ENCODE measurements at places on chromosomes 7 and 10. TPM values are rescaled to one million over a fixed set of nuclear protein-coding genes. Genes with fewer than 3 reads are reported as not detected.

Gene FOXI2
- total RNA-seq = not detected

DNA sequence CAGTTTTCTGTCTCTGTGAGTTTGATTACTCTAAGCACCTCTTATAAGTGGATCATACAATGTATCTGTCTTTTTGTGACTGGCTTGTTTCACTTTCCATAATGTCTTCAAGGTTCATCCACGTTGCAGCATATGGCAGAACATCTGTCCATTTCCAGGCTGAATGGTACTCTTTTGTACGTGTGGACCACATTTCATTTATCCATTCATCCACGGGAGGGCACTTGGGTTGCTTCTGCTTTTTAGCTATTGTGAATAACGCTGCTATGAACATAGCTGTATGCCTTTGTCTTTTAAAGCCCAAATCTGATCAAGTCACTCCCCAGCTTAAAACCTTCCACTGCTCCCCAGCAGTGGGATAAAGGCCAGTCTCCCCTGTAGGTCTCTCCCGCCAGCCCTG is 31.5 kb downstream of the EGFR start:
- no peak overlapping the region for H3K27ac ChIP-seq
- H3K4me3 ChIP-seq = no peak overlapping the region
- H3K27me3 ChIP-seq = peaks cover 9% of the 10 kb centered on the region
- H3K36me3 ChIP-seq = no peaks in the 10 kb centered on the region

DNA sequence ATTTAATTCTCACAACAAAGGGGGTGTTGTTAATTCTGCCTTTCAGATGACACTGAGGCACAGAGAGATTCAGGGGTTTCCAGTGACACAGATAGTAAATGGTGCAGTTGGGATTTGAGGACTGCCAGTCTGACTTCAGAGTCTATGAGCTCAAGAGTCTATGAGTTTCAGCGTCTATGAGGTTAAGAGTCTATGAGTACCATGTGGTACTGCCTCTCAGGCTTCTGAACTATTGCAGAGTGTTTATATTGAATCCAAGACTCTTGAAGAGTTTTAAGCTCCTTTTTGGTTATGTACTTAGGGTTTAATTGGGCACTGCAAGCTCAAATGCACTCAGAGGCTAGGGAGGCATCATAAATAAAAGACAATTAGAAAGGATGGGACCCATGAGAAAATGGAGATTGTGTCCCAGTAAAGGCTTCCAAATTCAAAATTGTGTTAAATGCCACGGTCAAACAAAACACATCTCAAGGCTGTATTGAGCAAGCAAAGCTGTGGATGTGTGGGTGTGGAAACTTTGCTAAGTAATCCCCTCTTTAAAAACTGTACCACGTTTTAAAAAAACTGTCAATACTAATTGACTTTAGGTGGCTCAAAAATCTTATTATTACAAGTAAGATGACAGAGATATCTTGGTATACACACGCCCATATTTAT is 123.9 kb upstream of the FAM171A1 start:
- H3K27ac ChIP-seq = no peak overlapping the region
- peaks cover 33% of the 10 kb centered on the region for H3K27me3 ChIP-seq
- no peak for DNase-seq
- H3K4me3 ChIP-seq = no peak overlapping the region

DNA sequence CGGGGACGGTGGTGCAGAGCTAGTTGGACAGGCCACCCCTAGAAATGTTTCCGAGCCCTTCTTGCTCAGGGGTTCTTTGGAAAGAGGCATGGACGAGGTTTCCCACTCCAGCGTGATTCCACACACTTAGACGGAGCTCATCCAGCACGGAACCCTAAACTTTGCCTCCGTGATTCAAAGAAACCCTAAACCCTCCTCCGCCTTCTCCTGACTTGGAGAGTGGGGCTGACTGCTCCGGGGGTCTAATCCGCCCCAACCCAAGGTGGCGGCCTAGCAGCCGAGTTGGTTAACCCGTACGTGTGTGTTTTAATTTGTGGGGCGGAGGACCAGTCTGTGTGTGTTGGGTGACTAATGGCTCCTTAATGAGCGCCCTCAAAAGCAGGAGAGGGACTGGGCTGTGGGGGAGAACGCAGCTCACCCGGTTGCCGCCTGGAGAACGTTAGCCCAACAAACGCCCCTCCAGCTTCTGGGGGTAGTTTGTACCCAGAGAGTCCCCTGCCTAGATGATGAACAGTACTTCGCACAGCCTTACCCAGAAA is 3.8 kb downstream of the NEUROG3 start:
- H3K4me1 ChIP-seq = peaks cover 17% of the 10 kb centered on the region
- DNase-seq = no peak
- H3K36me3 ChIP-seq = no peaks in the 10 kb centered on the region
- no peak overlapping the region for H3K27ac ChIP-seq
- H3K27me3 ChIP-seq = peaks cover 91% of the 10 kb centered on the region

DNA sequence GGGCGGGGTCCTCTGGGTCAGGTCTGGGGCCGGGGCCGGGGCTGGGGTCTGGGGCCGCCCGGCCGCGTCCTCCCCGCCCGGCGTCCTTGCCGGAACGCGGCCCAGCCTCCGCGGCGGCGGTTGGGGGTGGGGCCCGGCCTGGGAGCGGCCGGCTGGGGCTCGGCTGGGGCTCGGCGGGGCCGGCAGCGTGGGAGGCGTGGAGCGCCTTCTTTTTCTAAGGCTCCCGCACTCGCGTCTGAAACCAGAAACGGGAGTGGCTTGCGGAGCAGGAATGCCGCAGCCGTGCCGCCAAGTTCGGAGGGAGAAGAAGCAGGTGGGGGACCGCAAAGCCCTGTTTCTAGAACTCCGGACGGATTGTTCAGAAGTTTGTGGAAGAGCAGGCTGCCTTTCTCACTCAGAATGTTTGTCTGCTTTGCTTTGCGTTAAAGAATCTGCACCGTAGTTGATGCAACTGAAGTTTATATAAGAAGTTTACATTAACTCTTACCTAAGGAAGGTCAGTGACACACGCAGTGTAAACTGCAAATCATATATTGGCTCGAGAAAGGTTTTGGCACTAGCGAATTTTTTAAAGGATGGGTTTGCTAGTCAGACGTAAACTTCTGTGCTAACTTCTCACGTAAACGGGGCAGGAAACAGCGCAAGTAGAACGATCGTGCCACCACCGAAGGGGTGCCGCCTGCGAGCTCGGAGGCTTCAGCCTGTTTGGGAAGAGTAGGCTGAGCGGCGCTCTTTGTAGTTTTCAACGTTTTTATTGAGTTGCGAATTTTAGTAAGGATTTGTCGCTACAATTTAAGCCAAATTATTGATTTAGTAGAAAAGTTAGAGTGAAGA is 729 bp downstream of the DNAJB6 start:
- peaks cover 29% of the 10 kb centered on the region for H3K36me3 ChIP-seq
- H3K4me1 ChIP-seq = peaks cover 36% of the 10 kb centered on the region
- DNase-seq = peak; percentile 85
- peak overlapping the region; percentile 93 for H3K27ac ChIP-seq
- H3K27me3 ChIP-seq = peaks cover 7% of the 10 kb centered on the region

Gene RBM20
- 0.42 TPM for total RNA-seq
